ENCODE measurements at places on chromosomes 16 and 17.
A peak's percentile ranks its signal among the peaks of the same experiment; 100 is the strongest.

GRCh38 chr17:69470702-69471101, 56.2 kb downstream of the MAP2K6 start:
- DNase-seq: no peak

DNA sequence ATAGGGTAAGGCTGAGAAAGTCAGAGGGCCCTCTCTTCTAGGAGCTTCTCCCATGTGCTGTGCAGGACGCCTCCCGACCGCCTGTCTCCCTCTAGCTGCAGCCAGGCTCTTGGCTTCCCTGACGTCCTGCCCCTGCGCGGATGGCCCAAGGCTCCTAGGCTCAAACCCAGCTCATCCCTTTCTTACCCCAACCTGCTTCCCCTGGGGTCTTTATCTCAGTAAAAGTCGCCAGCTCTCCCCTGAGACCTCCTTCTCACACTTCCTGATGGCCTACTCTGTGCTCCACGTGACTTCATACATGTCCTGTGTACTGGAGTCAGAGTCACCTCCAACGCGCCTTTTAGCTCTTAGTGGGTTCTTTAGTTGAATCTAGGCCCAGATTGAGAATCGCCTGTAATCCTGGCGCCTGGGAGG, 1.1 kb upstream of the ZNF747 start:
- DNase-seq: peak; percentile 85

- DNase-seq: no peak
Measured at GRCh38 chr16:11374255-11374654, 29.0 kb downstream of the RMI2 start.

DNA sequence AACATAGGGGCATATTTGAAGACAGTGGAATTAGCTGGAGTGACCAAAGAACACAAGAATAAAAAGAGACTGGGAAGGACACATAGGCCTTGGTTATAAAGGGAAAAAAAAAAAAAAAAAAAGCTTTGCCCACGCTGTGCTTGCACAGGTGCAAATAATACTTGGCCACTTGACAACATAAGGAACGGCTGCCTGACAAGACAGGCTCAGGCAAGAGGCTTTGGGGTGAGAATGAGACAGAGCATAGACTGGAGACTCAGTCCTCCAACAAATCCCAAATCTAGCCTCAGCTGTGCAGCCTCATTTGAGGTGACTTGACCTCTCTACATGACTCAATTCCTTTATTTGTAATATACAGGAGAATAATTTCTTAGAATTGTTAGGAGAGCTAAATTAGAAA, 332.8 kb upstream of the DYNLRB2 start:
- no peak for DNase-seq

- DNase-seq: no peak
Measured at GRCh38 chr16:63945806-63946205, 1176.1 kb downstream of the CDH11 start.

- no peak for DNase-seq
Measured at GRCh38 chr16:14310519-14310991, 239.4 kb downstream of the MRTFB start.

GRCh38 chr16:73176577-73177013, 128.7 kb upstream of the ZFHX3 start:
- DNase-seq: no peak

GRCh38 chr17:76912421-76913164, 44.4 kb downstream of the MGAT5B start:
- DNase-seq: no peak

DNA sequence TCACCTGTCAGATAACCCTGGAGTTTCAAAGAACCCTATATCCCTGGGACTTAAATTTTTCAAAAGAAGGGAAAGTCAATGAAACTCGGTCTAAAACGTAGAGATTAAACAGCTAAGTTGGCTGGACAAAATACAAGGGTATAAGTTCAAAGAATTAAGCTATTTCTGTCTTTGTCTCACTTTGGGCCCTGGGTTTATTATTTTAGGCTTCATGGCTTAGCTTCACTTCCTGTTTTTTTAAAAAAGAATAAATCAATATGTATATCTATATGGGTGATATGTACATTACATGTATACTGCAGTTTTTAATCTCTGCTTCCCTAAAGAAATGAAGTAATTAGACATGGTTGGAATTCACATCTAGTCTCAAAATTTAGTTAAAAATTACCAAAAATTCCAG, 132.3 kb downstream of the TRIM37 start:
- no peak for DNase-seq

DNA sequence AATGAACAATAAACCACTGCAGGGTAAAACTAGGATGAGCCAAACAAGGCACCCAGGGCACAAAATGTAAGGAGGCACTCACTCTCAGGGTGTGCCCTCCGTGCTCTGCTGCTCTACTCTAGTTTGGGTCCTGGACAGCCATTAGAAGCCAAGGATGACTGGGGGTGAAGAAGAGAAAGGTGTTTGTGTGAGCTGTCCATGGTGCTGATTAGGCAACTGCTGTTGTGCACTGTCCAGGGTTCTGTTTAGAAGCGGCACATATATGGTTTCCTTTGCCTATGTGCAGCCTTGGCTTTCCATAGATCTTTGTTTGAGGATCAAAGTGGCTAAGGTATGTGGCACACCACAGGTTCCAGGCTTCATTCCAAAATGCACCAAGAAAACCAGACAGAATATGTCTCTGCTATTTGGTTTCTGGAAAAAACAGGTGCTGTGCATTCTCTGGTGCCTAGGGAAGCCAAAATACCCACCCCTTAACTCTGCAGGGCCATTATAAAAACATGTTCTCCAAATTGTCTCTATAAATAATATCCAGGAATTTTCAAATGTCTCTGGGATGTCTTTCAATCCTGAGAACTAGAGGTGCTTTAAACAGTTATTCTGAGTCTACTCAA, 123.5 kb downstream of the CBLN1 start:
- no peak for DNase-seq

DNA sequence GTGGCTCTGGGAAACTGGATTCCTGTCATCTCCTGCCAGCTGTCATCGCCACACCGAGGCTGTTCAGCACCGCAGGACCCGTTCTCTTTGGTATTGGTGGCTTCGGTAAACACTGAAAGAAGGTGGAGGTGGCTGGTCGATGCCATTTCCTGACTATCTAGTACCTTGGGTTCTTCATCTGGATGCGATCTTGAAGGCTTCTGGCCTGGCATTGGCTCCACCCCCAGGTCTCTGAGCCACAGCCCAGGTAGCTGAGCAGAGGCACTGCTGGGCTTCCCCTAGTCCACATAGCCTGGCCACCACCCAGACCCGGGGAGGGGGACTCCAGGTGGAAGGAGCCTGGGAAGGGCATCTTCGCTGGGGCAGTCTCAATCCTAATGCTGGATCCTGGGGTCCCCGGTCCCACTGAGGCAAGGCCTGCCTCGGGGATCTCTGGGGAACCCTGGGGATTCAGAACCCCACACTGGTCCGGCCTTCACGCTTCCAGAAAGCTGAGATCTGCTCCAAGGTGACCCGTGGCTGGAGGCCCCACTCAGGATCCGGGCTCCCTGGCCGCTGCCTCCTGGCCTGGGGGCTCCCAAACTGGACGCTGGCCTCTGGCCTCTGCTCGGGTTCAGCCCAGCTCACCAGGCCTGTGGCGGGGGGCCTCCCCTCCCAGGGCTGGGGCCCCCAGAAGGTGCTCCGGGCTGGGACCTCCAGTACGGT, 1.8 kb downstream of the C16orf54 start:
- DNase-seq: no peak

- DNase-seq: no peak
Measured at GRCh38 chr16:66254751-66255150, 111.7 kb upstream of the CDH5 start.

- DNase-seq: no peak
Measured at GRCh38 chr16:78837706-78838105, 738.3 kb downstream of the WWOX start.

DNA sequence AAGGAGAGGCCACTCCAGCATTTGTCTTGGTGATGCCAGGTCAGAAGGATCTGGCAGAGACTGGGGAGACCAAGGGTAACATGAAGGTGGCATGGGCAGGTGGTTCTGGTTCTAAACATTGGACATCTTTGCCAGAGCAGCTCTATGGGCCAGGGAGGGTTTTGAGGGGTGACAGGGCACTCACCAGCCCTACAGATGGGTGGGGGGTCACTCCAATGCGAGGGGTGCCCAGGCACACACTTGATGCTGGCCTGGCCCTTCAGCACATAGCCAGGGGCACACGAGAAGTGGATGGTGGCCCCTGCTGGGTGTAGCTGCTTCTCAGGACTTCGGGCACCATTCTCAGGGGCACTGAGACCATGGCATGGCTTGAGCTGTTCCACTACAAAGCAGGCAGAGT, 5.5 kb upstream of the PHF12 start:
- DNase-seq: no peak

GRCh38 chr16:4217204-4218131, 24.4 kb downstream of the SRL start:
- no peak for DNase-seq

GRCh38 chr16:78593352-78593751, 493.9 kb downstream of the WWOX start:
- DNase-seq: no peak

- DNase-seq: no peak
Measured at GRCh38 chr17:49637739-49638138, 40.2 kb downstream of the SPOP start.

DNA sequence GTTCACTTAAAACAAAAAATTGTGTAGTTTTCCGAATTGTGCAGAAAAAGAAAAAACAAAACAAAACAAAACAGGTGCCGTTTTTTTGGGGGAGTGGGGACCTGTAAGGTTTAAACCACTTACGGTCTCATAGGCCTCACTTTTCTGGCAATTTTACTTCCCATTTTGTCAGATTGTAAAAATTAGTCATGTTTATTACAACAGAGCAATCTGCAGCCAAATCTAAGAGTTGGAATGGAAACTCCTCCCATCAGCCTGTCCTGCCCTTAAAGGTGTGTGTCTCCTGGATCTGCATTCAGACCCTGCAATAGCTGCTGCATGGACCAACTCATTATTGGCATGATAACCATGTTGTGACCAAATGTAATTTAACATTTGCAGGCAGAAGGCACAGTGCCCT, 8.2 kb upstream of the SALL1 start:
- DNase-seq: no peak

DNA sequence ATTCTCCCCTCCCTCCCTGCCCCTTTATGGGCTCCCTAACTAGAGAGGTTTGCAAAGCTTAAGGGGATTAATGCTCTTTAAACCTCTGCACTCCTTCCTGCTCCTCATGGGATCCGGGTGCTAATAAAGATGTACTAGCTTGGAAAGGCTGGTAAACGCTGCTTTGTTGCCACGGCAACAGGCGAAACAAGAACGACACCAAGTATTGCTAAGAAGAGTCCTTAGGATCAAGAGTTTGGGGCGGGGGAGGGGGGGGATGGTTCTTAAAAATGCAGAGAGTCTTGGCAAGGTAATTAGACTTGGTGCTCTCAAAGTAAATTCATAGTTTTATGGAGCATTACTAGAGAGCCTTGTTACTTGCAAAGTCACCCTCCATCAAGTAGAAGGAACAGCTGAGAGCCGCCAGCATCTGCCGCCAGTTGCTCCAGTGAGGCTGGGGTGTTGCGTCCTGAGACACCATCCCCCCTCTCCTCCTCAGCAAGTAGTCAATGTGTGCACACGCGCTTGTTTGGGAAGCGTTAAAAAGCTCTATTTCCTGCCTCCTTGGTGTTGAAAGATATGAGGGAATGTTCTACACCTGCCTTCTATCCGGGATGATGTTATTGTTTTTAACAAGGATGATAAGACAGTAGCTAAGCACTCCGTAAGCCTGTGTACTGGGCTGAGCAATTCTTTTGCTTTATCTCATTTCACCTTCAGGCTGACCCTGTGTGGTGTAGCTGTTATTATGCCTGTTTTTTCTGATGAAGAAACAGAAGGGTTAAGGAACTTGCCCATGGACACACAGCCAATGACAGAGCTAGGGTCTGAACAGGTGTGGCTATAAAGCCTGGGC, 190.9 kb downstream of the CCDC182 start:
- no peak for DNase-seq

- DNase-seq: no peak
Measured at GRCh38 chr17:40846515-40847144, 20.4 kb downstream of the KRT12 start.

DNA sequence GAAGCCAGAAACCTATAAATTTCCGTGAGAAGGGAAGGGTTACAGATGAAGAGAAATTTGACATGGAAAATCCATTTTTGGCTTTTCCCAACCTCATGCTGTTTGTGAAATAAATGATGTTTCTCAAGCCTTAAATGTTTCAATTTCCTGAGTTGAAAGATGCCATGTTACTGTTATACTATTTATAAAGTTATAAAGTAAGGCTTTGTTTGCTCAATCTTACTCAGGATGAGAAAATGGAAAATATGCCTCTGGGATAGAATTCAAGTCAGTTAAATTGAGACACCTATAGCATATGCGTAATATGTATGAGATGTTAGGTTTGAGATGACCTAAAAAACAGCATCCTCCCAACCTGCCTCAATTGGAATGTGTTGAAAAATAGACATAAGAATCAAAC, 19.9 kb upstream of the FAM20A start:
- no peak for DNase-seq

GRCh38 chr17:1232786-1233185, 37.5 kb upstream of the BHLHA9 start:
- no peak for DNase-seq

DNA sequence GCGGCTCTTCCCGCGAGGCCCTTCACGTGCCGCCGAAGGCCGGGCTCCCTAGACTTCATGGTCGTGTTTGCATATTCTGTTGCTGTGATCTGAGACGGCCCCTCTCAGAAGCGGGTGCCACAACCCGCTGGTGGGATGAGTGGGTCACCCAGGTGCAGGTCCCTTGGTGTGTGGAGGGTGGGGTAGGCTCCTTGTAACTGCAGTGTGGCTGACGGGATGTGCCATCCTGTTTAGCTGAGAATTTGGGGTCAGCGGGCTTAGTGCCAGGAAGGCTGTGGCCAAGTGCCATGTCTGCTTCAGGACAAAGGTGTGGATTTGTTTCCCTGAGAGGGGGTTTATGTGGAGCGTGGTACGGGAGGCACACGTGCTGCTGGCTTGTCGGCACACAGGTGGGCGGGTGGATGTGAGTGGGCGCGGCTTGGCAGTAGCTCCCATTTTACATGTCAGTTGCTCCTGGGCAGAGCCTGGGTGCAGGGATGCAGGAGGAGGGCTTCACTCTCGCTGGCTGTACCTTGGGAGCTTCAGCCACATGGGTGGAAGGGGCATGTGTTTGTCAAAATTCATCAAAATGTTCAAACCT, 9.2 kb upstream of the WFIKKN1 start:
- DNase-seq: no peak

DNA sequence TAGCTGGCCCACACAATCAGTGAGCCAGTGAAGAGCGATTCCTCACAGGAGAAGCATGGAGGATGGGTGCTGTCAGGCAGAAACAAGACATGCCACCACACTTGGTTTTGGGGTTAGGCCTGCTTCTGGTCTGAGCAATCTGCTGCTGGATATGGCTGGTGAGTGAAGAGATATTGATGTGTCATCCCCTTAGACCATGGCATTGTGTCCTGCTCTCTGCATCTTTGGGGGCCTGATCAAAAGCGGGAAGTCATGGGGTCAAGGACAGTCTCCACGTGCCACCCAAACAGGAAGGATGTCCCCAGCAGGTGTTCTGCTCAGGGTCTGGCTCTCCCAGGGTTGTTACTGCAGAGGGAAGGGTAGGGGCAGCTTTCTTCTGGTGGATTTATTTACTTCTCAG, 140.7 kb downstream of the PRKCB start:
- DNase-seq: no peak

GRCh38 chr16:75244844-75245758, 6.3 kb downstream of the BCAR1 start:
- no peak for DNase-seq

GRCh38 chr17:43767053-43767712, 8.6 kb upstream of the SOST start:
- no peak for DNase-seq

GRCh38 chr16:24013864-24014645, 178.3 kb downstream of the PRKCB start:
- no peak for DNase-seq

- no peak for DNase-seq
Measured at GRCh38 chr17:27912964-27913363, 19.8 kb upstream of the LYRM9 start.
